ENCODE measurements at places on chromosomes 1 and 21. TPM values are rescaled to one million over a fixed set of nuclear protein-coding genes. Genes with fewer than 3 reads are reported as not detected.

GRCh38 chr1:215076322-215076721, 6.2 kb upstream of the KCNK2 start:
- no peak overlapping the region for H3K27ac ChIP-seq
- no peak for DNase-seq
- H3K4me1 ChIP-seq = no peaks in the 10 kb centered on the region
- peaks cover 5% of the 10 kb centered on the region for H3K27me3 ChIP-seq
- H3K36me3 ChIP-seq = no peaks in the 10 kb centered on the region

- H3K27ac ChIP-seq = no peak overlapping the region
- no peaks in the 10 kb centered on the region for H3K4me1 ChIP-seq
- no peak overlapping the region for H3K4me3 ChIP-seq
- no peak for DNase-seq
Observed at GRCh38 chr21:41798326-41798725, 31.5 kb upstream of the RIPK4 start.

GRCh38 chr1:167229719-167230385, 9.2 kb downstream of the POU2F1 start:
- no peaks in the 10 kb centered on the region for H3K36me3 ChIP-seq
- no peaks in the 10 kb centered on the region for H3K27me3 ChIP-seq
- no peak overlapping the region for H3K27ac ChIP-seq
- no peak for DNase-seq
- H3K4me3 ChIP-seq = no peak overlapping the region

GRCh38 chr1:73903092-73903491, 294.9 kb downstream of the LRRIQ3 start:
- H3K4me1 ChIP-seq = no peaks in the 10 kb centered on the region
- H3K27ac ChIP-seq = no peak overlapping the region
- H3K27me3 ChIP-seq = no peaks in the 10 kb centered on the region
- no peaks in the 10 kb centered on the region for H3K36me3 ChIP-seq
- no peak overlapping the region for H3K4me3 ChIP-seq

- H3K27me3 ChIP-seq = no peaks in the 10 kb centered on the region
- no peak overlapping the region for H3K27ac ChIP-seq
- no peaks in the 10 kb centered on the region for H3K36me3 ChIP-seq
- no peak for DNase-seq
- no peak overlapping the region for H3K4me3 ChIP-seq
Observed at GRCh38 chr1:157034137-157034800, 11.3 kb downstream of the ARHGEF11 start.

DNA sequence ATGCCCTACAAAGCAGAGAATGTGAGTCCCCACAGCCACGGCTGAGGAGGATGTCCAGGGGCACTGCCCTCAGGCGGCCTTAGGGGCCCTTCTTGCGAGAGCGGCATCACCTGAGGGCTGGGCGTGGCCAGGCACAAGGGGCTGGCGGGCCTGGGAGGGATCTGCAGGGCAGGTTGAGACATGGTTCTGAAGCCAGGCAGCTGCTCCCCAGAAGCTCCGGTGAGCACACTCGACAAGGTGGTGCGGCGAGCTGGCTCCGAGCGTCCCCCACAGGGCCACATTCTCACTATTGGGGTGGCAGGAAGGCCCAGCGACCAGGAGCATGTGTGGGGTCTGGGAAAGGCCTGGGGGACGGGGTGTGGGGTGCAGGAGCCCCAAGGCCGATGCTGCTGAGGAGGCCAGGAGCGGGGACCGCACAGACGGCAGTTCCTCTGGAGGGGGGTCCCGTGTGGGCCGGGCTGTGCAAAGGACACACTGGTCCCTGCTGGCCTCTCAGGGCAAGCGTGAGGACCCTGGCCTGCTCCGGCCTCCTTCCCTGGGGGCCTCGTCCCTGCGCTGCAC, 47.2 kb downstream of the MORN1 start:
- no peaks in the 10 kb centered on the region for H3K36me3 ChIP-seq
- H3K4me1 ChIP-seq = no peaks in the 10 kb centered on the region
- no peaks in the 10 kb centered on the region for H3K27me3 ChIP-seq
- H3K27ac ChIP-seq = no peak overlapping the region
- peak; percentile 37 for DNase-seq

GRCh38 chr21:17414766-17415165, 98.1 kb upstream of the CXADR start:
- no peaks in the 10 kb centered on the region for H3K4me1 ChIP-seq
- no peak overlapping the region for H3K4me3 ChIP-seq
- no peaks in the 10 kb centered on the region for H3K27me3 ChIP-seq
- no peaks in the 10 kb centered on the region for H3K36me3 ChIP-seq

- no peak for DNase-seq
- no peaks in the 10 kb centered on the region for H3K27me3 ChIP-seq
- no peak overlapping the region for H3K27ac ChIP-seq
- H3K4me1 ChIP-seq = no peaks in the 10 kb centered on the region
Observed at GRCh38 chr1:164622068-164622845, 63.3 kb downstream of the PBX1 start.

- H3K4me1 ChIP-seq = peaks cover 43% of the 10 kb centered on the region
- peak; percentile 99 for DNase-seq
- no peaks in the 10 kb centered on the region for H3K36me3 ChIP-seq
- peak within 1 kb of the TSS; percentile 94 for H3K27ac ChIP-seq
Observed at GRCh38 chr1:226940029-226940805, at the start of gene COQ8A. COQ8A (plus strand) TSS chr1:226940294; CDS start chr1:226961386, 21,092 bp downstream.

The OR2L13 gene
- polyA plus RNA-seq = not detected

The S100A7A gene
- not detected for polyA plus RNA-seq

The HSF2BP gene
- 0.28 TPM for polyA plus RNA-seq

All from CD8-positive, alpha-beta memory T cell (primary cell).